ENCODE measurements at places on chromosomes 7 and 10. TPM values are rescaled to one million over a fixed set of nuclear protein-coding genes. Genes with fewer than 3 reads are reported as not detected.
A peak's percentile ranks its signal among the peaks of the same experiment; 100 is the strongest.

- no peak overlapping the region for H3K27ac ChIP-seq
- no peak overlapping the region for H3K4me3 ChIP-seq
- H3K27me3 ChIP-seq: no peaks in the 10 kb centered on the region
Observed at GRCh38 chr7:14834456-14834855, 68.1 kb downstream of the DGKB start.

DNA sequence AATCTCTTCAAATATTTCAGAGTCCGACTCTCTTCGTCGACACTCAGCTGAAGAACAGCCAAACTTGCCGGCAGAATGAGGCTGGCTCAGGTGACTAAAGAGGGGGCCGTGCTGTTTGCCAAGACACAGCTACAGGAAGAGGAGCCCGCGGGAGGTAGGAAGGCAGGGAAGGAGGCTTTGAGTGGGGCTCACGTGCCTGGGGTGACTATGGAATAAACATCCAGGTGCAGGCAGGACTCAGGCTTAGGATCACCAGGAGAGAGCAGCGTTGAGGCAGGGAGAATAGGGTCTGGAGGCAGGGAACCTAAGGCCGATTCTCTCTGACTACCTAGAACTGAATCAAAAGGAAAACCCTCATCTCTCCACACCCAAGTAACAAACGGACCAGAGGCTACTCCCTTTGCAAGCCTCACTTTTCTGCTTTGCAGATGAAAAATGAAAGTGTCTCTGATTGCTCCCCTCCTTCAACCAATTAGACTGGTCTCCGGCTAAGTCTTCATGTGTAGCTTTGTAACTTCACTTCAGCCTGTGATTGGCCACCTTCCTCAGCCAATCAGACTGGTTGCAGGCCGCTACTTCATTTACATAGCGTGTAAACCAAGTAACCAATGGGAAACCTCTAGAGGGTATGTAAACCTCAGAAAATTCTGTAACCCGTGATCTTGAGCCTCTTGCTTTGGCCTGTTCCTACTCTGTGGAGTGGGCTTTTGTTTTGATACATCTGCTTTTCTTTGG is 19.7 kb upstream of the BNIP3 start:
- no peaks in the 10 kb centered on the region for H3K27me3 ChIP-seq
- peaks cover 4% of the 10 kb centered on the region for H3K36me3 ChIP-seq
- no peak overlapping the region for H3K27ac ChIP-seq
- H3K4me3 ChIP-seq: no peak overlapping the region

DNA sequence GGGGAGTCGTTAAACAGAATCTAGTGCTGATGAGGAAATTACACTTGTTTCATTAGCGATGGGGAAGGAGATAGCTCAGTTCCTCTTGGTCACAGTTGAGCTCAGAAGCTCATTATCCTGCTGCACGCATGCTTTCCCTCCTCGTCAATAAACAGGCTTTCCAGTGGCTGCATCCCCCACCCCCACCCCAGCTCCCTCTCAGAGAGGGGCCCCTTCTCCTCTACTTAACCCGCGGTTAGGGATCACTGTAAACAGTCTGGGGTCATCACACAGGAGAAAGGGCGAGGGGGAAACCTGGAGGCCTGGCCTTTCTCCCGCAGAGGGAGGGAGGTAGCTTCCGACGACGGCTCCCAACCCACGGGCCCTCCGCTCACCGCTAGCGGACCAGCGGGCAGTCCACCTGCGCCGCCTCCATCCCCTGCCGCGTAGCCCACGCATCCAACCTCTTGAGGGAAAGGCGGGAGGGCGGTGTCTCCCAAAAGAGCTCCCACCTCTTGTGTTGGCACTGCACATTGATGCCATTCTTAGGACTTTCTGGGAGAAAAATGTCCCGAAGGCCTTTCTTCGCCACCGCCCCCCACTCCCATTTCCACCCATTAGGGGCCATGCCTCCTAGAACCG is 80.8 kb downstream of the PAX2 start:
- H3K27ac ChIP-seq: no peak overlapping the region
- peaks cover 98% of the 10 kb centered on the region for H3K27me3 ChIP-seq
- H3K4me1 ChIP-seq: peaks cover 38% of the 10 kb centered on the region
- peak overlapping the region; percentile 35 for H3K4me3 ChIP-seq

GRCh38 chr10:49752584-49752983 is 9.5 kb downstream of the OGDHL start:
- DNase-seq: no peak
- H3K27ac ChIP-seq: no peak overlapping the region
- no peaks in the 10 kb centered on the region for H3K36me3 ChIP-seq
- H3K4me1 ChIP-seq: no peaks in the 10 kb centered on the region
- no peak overlapping the region for H3K4me3 ChIP-seq

GRCh38 chr10:103747193-103747865 is 108.0 kb downstream of the SH3PXD2A start:
- H3K27me3 ChIP-seq: no peaks in the 10 kb centered on the region
- no peak overlapping the region for H3K4me3 ChIP-seq
- peaks cover 26% of the 10 kb centered on the region for H3K4me1 ChIP-seq
- H3K36me3 ChIP-seq: no peaks in the 10 kb centered on the region

DNA sequence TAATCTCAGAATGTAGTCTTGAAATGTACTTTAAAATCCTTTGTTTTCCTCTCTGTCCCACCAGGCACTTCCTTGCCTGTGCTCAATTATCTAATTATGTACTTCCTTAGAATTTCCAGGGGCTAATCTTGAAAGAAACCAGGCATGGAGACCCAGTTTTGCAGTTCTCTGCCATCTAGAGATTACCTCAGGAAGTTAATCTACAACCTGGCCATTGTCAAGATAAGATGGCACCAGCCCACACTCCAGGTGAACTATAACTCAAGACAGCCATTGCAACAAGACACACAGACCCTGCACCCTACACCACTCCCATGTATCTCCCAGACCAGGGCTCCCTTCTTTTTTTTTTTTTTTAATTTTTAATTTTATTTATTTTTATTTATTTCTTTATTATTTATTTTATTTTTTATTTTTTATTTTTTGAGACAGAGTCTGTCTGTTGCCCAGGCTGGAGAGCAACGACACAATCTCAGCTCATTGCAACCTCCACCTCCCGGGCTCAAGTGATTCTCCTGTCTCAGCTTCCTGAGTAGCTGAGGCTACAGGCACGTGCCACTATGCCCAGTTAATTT is 85.9 kb upstream of the TRIM24 start:
- H3K4me1 ChIP-seq: no peaks in the 10 kb centered on the region
- H3K27ac ChIP-seq: no peak overlapping the region
- H3K27me3 ChIP-seq: no peaks in the 10 kb centered on the region
- H3K4me3 ChIP-seq: no peak overlapping the region
- H3K36me3 ChIP-seq: no peaks in the 10 kb centered on the region

DNA sequence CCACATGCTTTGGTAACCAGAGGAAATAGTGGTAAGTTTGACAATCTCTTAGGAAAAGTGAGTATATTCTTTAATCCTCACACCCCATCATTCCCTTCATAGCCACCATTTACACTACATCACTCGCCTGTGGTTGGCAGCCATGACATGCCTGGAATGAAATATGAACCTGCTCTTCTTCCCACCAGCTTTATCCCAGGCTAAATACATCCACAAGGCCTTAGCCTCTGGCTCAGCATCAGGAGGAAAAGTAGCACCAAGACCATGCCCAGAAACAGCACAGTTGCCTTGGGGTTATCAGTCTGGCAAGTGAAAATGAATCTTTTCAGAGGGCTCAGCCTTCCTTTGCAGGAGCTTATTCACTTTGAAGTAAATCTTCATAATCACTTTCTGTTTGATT is 40.3 kb downstream of the SGCE start:
- no peaks in the 10 kb centered on the region for H3K36me3 ChIP-seq
- no peak overlapping the region for H3K27ac ChIP-seq
- H3K4me3 ChIP-seq: no peak overlapping the region
- H3K4me1 ChIP-seq: peaks cover 4% of the 10 kb centered on the region

GRCh38 chr7:2670720-2671391 is 17.1 kb upstream of the AMZ1 start:
- no peak overlapping the region for H3K27ac ChIP-seq
- H3K4me1 ChIP-seq: peaks cover 5% of the 10 kb centered on the region
- H3K36me3 ChIP-seq: no peaks in the 10 kb centered on the region
- no peaks in the 10 kb centered on the region for H3K27me3 ChIP-seq
- peak; percentile 58 for DNase-seq

- no peak for DNase-seq
- H3K4me3 ChIP-seq: no peak overlapping the region
- no peak overlapping the region for H3K27ac ChIP-seq
- H3K4me1 ChIP-seq: no peaks in the 10 kb centered on the region
- H3K36me3 ChIP-seq: no peaks in the 10 kb centered on the region
- no peaks in the 10 kb centered on the region for H3K27me3 ChIP-seq
Observed at GRCh38 chr10:17125206-17125893, 4.3 kb downstream of the CUBN start.

CDNF gene
- total RNA-seq: 4.6 TPM

EPHA1 gene
- total RNA-seq: not detected

SORCS1 gene
- 61.5 TPM for total RNA-seq

MKX gene
- total RNA-seq: 1.2 TPM

TAS2R3 gene
- total RNA-seq: 5.4 TPM

Data from tibial nerve (tissue), 4 donors.